AG09309 (cell line): ENCODE measurements at places on chromosomes 5 and 9.

DNA sequence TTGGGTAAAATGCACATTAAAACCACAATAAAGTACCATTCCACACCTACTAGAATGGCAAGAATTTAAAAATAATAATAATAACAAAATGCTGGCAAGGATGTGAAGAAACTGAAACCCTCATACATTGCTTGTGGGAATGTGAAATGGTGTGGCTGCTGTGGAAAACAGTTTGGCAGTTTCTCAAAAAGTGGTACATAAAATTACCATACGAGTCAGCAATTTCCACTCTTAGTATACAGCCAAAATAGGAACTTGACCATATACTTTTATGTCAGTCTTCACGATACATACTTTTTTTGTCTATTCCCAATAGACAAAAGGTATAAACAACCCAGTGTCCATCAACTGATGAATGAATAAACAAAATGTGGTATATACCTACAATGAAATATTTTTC is 15.6 kb downstream of the FKBP15 start:
- no peak for DNase-seq

GRCh38 chr5:133927300-133928180 is 40.9 kb downstream of the C5orf15 start:
- no peak for DNase-seq

- no peak for DNase-seq
Observed at GRCh38 chr5:124661317-124662141, 84.9 kb downstream of the ZNF608 start.

DNA sequence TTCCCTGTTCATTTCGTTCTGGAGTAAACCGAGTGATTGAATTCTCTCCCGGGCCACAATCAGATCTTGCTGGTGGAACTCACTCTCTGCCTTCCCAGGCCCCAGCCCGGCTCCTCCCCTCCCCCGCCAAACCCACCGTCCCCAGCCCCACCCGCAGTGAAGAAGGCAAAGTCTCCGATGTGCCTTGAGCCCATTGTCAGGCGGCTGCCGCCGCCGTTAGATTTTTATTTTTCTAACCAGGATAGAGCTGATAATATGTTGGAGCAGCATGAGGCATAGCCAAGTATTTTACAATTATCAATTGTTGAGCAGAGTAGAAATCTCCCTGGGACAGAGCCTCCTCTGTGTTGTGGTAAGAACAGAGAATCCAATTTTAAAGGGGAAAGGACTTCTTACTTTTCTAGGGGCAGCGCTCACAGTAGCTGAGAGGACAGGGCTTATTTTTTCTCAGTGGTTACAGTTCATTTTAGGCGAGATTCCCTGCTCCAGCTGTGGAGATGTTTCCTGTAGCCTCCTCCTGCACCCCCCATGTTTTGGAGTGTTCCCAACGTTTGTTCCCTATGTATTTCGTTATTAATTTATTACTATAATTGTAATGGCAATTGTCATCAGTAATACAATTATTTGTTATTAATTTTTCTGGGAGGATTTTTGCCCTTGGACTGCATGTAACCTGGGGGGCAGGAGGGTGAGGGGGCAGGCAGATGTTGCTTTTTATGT is 1.3 kb downstream of the PSAT1 start:
- no peak for DNase-seq

DNA sequence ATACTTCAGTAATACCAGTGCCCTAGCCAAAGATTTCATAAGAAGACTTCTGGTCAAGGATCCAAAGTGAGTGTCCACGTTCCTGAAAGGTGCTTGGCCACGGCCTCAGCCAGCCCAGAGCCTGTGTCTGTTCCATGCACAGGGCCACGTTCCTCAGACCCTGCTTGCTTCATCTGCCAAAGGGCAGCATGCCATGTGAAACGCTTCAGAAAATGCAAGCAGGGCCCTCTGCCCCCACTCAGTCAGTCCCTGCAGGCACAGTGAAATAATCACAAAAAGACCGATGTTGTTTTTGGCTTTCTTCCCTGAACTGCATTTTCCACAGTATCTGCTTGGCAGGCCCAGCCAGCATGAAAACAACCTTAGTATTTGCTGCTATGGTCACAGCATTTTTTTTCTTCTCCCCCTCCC is 85.5 kb upstream of the CTSL start:
- DNase-seq, result no peak

GRCh38 chr5:36876299-36876964 is at the start of gene NIPBL:
Gene NIPBL (plus strand): TSS chr5:36876769. CDS start chr5:36953697, 76,928 bp downstream.
- DNase-seq, result peak; percentile 81

- DNase-seq, result no peak
Observed at GRCh38 chr5:54548565-54548964, 31.0 kb downstream of the SNX18 start.

DNA sequence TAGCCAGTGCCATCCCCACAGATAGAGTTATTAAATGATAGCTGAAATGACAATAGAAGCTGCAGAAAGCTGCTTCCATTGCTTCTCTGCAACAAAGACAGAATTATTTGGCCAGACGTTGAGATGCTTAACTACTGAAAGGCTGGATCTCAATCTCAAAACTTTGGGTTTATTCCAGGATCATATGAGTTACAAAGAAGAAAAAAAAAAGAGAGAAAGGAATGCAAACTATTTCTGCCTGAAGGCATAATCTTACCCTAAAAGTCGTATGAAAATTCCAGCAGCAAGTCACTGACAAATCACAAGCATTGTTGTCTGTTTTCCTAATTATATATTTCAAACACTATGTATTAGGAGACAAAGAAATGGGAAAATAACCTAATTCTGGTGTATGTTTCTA is 12.8 kb upstream of the TYRP1 start:
- DNase-seq, result peak; percentile 50

- DNase-seq, result peak; percentile 23
Observed at GRCh38 chr5:74035521-74035937, 409.5 kb downstream of the ARHGEF28 start.

- DNase-seq, result no peak
Observed at GRCh38 chr5:137831526-137831925, 36.1 kb upstream of the MYOT start.

GRCh38 chr5:154708846-154709245 is 46.3 kb upstream of the LARP1 start:
- DNase-seq, result no peak

DNA sequence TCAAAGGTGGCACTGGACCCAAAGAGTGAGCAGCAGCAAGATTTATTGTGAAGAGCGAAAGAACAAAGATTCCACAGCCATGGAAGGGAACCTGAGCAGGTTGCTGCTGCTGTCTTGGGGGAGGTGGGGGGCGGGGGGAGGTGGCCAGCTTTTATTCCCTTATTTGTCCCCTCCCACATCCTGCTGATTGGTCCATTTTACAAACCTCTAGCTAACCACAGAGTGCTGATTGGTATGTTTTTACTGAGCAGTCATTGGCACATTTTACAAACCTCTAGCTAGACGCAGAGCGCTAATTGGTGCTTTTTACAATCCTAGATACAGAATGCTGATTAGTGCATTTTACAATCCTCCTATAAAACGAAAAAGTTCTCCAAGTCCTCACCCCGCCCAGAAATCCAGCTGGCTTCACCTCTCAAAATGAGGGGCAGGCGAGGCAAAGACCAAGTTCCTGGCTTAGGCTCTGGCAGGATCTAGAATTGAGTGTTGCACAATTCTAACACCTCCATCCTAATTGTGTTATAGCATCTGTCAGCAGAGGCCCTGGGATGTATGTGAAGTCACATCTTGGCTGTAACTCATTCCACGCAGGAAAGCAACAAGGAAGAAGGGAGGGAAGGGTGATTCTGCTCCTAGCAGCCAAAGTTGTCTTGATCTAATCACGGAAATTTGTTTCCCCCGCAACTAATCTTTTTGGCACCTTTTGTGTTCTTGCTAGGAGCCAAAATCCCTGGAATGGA is 34.3 kb downstream of the ROR2 start:
- no peak for DNase-seq

DNA sequence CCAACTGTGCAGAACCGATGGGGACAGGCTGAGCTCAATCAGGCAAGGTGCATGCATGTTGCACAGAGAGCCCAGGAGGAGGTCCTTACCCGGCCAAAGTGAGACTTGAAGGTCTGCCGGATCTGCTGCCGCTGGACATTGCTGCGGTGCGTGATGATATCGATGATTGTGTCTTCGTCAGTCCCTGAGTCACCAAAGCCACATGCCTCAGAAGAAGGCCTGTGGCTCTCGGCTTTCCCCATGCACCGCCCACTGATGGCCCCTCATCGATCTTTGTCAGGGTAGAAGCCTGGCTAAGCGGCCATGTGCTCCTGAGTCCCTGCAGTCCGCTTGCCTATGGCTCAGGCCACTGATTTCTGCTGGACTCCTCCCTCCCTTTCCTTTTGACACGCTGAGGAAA is 34.8 kb downstream of the ANXA6 start:
- DNase-seq, result no peak

DNA sequence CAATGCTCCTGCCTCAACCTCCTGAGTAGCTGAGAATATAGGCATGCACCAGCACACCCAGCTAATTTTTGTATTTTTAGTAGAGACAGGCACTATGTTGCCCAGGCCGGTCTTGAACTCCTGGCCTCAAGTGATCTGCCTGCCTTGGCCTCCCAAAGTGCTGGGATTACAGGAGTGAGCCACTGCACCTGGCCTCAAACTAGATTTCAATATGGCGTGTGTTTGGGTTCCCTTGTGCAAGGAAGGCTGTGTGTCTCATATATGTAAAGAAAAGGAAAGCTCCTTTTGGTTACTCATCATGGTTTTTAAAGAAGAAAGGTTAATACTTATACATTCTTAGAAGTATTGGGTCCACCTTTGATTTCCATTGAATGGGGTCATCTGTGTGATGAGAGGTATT is 70.7 kb downstream of the ANKRD33B start:
- DNase-seq, result no peak

DNA sequence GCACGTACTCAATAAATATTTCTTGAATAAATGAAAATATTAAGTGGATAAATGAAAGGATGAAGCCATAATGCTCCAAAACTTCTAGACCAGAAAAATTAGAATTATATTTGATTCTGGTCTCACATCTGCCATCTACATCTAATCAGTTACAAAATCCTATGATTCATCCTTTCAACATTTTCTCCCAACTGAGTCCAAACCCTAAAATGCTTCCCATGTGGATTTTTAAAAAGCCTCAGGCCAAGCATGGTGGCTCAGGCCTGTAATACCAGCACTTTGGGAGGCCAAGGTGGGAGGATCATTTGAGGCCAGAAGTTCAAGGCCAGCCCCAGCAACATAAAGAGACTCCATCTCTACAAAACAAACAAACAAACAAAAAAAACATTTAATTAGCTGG is 31.6 kb upstream of the FST start:
- DNase-seq, result no peak

- no peak for DNase-seq
Observed at GRCh38 chr5:142175039-142175438, 66.5 kb downstream of the NDFIP1 start.

GRCh38 chr9:11275158-11275695 is 662.4 kb upstream of the PTPRD start:
- no peak for DNase-seq

DNA sequence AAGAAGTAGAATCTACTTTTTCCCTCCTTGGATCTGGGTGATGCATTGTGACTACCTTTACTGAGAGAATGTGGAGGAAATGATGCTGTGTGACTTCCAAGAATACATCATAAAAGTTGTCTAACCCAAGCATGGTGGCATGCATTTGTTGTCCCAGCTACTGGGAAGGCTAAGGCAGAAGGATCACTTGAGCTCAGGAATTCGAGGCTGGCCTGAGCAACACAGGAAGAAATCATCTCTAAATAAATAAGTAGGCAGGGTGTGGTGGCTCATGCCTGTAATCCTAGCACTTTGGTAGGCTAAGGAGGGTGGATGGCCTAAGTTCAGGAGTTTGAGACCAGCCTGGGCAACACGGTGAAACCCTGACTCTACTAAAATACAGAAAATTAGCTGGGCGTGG is 143.2 kb upstream of the VLDLR start:
- DNase-seq, result no peak

- DNase-seq, result peak; percentile 62
Observed at GRCh38 chr5:133240425-133241091, 188.7 kb downstream of the HSPA4 start.

GRCh38 chr9:1505489-1505888 is 455.3 kb downstream of the DMRT2 start:
- no peak for DNase-seq

DNA sequence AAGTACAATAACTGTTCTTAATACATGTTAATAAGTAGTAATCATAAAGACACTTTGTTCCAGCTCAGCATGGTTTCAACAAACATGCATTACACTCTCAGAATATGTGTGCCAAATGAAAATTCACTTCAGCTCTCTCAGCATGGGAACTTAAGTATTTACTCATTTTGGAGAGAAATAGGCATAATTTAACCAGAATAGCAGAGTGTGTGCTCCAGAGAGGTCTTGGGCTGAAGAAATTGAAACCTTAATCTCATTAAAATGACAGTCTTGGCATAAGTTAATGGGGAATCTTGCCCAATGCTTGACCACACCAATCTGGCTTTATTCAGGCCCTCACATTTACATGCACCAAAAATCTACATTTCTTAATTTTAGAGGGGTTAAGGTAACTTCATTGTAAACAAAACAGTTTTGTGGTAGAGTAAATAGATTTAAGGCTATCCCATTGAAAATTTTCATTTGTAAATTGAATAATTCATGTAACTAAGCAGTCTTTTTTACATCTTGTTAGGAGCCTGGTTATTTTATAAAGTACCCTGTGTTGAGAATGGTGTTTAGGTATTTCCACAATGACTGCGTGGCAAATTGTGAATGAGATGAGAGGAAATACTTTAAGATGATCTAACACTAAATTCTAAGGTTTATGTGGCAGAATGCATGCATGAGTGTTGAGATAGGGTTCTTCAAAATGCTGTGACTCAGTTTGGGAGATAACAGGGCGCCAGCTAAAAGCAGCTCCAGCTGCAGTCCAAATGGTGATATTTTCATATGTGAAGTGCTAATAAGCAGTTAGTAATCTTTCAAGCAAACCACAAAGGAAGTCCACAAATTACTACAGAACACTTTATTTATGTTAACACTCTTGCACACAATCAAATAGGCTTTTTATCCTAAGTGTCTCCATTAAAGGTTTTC is 11.3 kb upstream of the LOX start:
- DNase-seq, result peak; percentile 86

GRCh38 chr5:111231119-111231518 is 6.9 kb downstream of the CAMK4 start:
- DNase-seq, result no peak

DNA sequence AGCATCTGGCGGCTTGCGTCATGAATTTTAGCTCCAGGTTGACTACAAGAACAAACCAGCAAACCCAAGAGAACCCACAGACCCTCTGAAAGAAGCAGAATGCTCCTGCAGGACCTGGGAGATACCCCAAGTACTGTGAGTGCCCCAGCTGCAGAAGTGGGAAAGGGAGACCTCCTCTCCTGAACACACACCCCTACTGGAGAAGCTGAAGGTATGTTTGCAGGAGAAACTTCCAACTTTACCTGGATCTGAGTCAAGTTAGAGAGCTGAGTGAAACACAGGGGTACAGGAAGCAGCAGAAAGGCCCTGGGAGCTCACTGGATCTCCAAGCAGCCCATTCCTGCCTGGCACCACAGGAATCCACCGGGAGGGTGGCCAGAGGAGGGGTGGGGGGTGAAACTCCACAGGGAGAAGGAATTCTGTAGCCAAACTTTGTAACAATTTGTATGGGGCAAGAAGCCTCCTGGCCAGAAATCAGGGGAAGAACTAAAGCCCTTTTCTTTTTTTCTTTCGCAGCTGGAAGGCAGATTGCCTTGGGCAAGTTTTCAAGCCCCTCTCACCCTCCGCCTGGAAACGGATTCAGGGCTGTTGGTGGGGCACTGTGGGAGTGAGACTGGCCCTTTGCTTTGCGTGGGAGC is 576.2 kb downstream of the BNC2 start:
- DNase-seq, result peak; percentile 18
